ENCODE measurements at places on chromosomes 1 and 21.

DNA sequence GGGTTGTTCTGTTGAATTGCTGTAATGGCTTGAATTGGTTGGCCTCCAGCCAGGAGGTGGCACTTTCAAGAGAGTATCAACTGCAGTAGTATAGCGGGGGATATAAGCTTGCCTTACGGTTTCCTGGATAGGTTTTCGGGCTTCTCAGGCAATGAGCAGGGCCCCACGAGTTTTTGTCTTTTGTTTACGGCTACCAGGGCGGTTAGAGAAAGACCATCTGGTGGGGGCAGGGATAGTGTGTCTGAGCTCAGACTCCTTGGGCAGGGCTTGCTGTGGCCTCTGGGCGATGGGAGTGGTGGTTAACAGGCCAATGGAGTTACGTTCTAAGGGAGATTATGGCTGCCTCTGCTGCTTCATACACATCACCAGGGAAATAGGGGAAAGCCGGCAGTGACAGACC, 62.8 kb downstream of the DTL start:
- no peak for DNase-seq

GRCh38 chr1:203036537-203036936, 10.2 kb downstream of the PPFIA4 start:
- DNase-seq: no peak

DNA sequence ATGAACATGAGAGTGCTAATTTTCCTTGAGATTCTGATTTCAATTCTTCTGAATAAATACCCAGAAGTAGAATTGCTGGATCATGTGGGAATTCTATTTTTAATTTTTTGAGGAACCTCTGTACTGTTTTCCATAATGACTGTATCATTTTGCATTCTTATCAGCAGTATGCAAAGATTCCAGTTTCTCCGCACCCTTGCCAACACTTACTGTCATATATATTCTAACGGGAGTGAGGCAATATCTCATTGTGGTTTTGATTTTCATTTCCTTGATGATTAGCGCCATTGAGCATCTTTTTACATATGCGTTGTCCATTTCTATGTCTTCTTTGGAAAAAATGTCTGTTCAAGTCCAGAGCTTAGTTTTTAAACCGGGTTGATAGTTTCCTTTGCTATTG, 33.2 kb downstream of the VCAM1 start:
- DNase-seq: no peak

DNA sequence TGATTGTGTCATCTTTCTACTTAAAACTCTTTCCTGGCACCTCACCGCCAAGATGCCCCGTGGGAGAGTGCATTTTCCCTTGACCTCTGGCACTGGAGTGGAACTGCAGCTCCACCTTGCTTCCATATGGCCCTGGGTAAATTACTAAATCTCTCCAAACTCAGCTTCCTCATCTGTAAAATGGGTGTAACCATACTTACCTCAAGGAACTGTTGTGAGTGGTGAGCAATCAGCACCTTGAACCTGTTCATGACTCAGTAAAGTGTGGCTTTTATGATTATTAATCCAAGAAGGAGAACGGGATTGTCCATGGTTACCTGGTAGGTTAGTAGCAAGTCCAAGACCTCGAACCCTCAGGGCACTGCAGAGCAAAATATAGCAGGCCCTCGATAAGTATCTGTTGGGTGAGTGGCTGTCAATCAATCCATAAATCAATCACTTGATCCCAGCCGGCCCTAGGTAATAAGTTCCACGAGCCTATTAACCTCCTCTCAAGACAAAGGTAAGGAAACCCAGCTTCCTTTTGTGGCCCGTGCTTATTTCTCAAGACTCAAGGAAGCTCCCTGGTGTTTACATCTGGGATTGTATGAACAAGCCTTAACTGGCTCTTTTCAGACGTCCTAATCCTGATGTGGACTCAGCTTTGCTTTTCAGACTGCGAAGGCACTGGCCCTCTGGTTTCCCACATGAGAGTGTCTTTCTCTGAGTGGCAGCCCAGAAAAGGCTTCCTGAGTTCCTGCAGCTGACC, 114.0 kb upstream of the GJB5 start:
- no peak for DNase-seq

- DNase-seq: no peak
Observed at GRCh38 chr1:51019811-51020210, 49.8 kb downstream of the CDKN2C start.
